ENCODE measurements at places on chromosomes 3 and 15. TPM values are rescaled to one million over a fixed set of nuclear protein-coding genes. Genes with fewer than 3 reads are reported as not detected.

GRCh38 chr15:68328443-68328842, 50.9 kb downstream of the FEM1B start:
- H3K4me1 ChIP-seq = peaks cover 6% of the 10 kb centered on the region
- no peaks in the 10 kb centered on the region for H3K36me3 ChIP-seq
- no peak overlapping the region for H3K27ac ChIP-seq

DNA sequence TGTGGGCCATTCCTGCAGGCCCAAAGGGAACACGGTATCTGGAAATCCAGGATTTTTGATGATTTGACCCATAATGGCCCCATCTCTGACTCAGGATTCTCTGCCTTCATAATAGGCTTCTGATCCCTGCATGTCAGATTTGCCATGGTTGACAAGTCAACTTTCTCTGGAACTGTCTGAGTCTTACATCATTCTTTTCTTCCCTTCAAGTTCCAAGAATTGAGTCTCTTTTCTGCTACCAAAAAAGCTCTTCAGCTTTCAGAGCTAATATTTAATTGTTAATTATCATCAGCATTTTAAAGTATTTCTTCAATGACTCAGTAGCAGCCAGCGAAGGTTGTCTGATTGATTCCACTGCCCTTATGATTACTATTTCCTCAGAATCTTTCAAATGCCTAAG, 244.4 kb upstream of the COL8A1 start:
- no peak for DNase-seq
- H3K27me3 ChIP-seq = no peaks in the 10 kb centered on the region
- H3K4me3 ChIP-seq = no peak overlapping the region
- H3K27ac ChIP-seq = no peak overlapping the region

- DNase-seq = no peak
- no peaks in the 10 kb centered on the region for H3K27me3 ChIP-seq
- H3K36me3 ChIP-seq = no peaks in the 10 kb centered on the region
- H3K4me1 ChIP-seq = no peaks in the 10 kb centered on the region
- no peak overlapping the region for H3K27ac ChIP-seq
Measured at GRCh38 chr3:43247561-43248184, 38.7 kb upstream of the SNRK start.

GRCh38 chr3:184388164-184388935, 8.5 kb downstream of the CHRD start:
- DNase-seq = no peak
- H3K27ac ChIP-seq = no peak overlapping the region
- H3K36me3 ChIP-seq = no peaks in the 10 kb centered on the region
- no peak overlapping the region for H3K4me3 ChIP-seq
- H3K4me1 ChIP-seq = no peaks in the 10 kb centered on the region

Gene DUSP7
- 6.9 TPM for total RNA-seq

Gene RGMA
- total RNA-seq = 8.2 TPM

Gene PLOD2
- 171 TPM for total RNA-seq

Gene FBXW12
- total RNA-seq = not detected
